Spleen (tissue), 13 donors: ENCODE measurements at places on chromosomes 4 and X. TPM values are rescaled to one million over a fixed set of nuclear protein-coding genes. Genes with fewer than 3 reads are reported as not detected.

The TSR2 gene
- 38.2 TPM for total RNA-seq

The GPM6B gene
- 67.1 TPM for total RNA-seq

GRCh38 chrX:21479695-21480270 is 105.6 kb downstream of the CNKSR2 start:
- peaks cover 4% of the 10 kb centered on the region for H3K4me1 ChIP-seq
- no peak for DNase-seq
- no peak overlapping the region for H3K27ac ChIP-seq
- no peaks in the 10 kb centered on the region for H3K27me3 ChIP-seq
- no peak overlapping the region for H3K4me3 ChIP-seq

DNA sequence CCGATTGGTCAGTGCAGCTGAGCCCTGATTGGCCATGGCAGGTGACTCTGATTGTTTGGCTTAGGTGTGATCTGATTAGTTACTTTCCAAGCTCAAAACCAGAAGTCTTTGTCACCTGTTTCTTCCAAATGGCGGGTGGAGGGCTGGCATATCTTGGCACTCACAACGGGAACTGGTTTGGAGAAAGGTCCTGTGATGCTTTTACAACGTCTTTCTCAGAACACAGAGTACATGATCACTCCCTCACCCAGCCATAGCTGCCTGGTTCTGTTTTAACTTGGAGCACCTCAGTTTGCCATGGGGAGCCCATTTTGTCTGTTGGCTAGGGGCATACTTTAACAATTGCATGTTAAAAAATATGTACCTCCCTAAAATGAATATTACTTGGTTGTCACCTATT is 13.0 kb upstream of the XK start:
- no peak overlapping the region for H3K4me3 ChIP-seq
- H3K36me3 ChIP-seq: no peaks in the 10 kb centered on the region
- H3K4me1 ChIP-seq: no peaks in the 10 kb centered on the region
- H3K27ac ChIP-seq: no peak overlapping the region
- DNase-seq: no peak
- H3K27me3 ChIP-seq: no peaks in the 10 kb centered on the region
